ENCODE measurements at places on chromosomes 7 and 10.

DNA sequence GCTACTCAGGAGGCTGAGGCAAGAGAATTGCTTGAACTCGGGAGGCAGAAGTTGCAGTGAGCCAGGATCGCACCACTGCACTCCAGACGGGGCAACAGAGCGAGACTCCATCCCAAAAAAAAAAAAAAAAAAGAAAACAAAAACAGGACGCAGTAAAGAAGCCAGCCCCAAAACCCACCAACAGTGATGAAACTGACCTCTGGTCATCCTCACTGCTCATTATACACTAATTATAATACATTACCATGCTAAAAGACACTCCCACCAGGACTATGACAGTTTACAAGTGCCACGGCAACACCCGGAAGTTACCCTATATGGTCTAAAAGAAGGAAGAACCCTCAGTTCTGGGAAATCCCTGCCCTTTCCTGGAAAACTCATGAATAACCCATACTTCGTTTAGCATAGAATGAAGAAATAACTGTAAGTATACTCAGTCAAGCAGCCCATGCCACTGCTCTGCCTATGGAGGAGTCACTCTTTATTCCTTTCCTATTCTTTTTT is 40.0 kb upstream of the EIF4H start:
- DNase-seq = no peak

DNA sequence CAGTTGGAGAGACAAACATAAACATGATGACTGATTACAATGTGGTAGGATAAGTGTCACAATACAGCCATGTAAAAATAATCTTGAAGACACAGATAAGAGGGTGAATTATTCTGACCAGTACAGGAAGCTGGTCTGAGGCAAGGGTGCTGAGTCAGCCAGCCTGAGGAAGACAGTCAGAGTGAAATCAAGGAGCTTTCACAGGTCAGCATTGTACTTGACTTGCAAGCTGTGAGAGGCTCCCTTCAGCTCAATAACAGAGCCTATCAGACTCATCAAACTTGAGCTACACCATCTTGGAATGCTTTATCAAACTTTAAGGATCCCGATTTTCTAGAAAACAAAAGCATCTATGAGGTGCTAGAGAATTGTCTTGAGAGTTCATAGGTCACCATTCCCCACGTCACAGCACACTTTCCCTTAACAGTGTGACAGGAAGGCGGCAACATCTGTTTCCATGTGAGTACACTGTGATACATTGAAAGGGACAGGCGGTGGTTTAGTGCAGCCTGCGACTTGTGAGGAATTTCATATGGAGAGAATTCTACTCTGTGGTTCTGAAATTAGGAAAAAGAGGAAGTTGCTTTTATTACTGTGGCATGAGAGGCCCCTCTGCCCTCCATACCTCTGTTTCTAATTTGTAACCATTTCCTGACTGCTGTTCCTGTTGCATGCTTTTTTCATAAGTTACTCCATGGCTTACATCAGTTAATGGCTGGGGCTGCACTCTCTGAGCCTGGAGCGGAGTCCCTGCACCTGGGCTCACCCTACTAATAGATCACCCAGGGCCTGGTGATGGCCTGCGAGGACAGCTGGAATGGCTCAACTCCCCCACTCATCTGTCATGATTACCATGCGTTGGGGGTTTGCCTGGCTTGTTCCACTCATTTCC is 417.1 kb downstream of the SUGCT start:
- no peak for DNase-seq

- DNase-seq = no peak
Observed at GRCh38 chr7:69963393-69963792, 365.1 kb downstream of the AUTS2 start.

DNA sequence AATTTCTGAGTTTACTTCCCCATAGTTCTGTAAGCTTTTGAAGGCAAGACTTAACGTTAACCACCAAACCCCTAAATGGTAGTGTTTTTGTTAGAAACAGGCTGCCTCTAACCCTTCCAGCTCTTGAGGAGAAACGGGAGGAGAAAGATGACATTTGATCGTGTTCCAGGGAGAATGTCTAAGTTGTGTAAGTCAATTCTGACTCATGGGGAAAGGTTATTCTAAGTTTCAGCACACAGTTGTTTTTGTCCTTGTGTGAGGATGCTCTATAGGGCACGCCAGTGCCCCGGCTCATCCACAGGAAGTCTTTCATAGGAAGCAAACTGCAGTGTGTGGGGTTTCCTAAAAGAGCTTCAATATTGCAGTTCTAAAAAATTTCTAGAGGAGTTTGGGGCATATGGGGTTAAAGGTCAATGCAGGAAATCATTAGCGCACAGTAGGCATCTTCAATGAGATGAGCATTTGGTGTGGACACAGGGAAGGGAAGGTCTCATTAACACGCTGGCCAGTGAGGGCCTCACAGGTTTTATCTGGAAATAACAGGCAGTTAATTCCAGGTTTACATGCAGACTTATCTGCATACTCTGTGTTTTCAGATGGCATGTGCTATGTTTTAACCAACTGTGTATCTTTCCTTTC is 638.2 kb upstream of the IGFBP3 start:
- DNase-seq = no peak

- no peak for DNase-seq
Observed at GRCh38 chr7:150402671-150403321, 23.7 kb downstream of the ZNF775 start.

- no peak for DNase-seq
Observed at GRCh38 chr7:29135846-29136245, 10.5 kb downstream of the CPVL start.

- no peak for DNase-seq
Observed at GRCh38 chr7:73549176-73549575, 8.3 kb downstream of the BCL7B start.

DNA sequence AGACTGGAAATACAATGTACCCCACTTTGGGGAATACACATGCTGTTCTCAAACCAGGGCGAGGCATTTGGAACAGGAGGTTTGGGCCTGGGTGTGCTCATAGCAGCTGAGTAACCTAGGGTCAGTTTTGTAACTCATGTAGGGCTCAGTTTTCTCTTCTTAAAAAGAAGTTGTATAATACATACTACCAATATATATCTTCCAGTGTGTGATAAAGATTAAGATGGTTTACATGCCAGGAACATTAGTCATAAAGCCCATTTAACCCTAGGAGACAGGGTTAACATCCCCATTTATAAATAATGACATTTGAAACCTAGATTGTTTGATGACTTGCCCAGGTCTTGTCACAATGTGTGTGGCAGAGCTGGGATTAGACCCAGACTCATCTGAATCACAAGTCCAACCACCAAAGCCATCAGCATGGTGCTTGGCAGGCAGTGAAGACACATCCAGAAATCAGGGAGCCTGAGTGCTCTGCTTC is 6.0 kb downstream of the AKR1B10 start:
- no peak for DNase-seq

- DNase-seq = no peak
Observed at GRCh38 chr7:50552139-50552538, 13.1 kb downstream of the DDC start.

DNA sequence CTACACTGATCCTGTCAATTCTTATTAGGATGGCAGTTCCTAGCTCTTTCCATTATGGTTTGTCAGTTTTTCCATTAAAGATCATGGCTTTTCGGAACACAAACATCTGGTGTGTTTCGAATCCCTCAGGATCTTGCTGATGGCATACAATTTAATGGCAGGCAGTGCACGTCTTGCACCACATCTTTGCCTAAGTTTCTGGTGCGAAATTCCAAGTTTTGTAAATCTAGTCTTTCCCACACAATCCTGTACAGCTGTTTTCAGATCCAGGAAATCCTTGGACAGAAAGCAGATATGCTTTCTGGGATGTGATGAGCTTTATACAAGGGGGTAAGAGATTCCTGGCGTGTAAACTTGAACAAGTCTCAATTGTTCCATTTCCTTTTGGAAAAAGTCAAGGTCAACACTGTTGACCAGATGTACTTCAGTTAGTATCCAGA is 224.3 kb upstream of the PHYHIPL start:
- DNase-seq = no peak

- no peak for DNase-seq
Observed at GRCh38 chr10:118629211-118629610, 33.8 kb upstream of the PRLHR start.

DNA sequence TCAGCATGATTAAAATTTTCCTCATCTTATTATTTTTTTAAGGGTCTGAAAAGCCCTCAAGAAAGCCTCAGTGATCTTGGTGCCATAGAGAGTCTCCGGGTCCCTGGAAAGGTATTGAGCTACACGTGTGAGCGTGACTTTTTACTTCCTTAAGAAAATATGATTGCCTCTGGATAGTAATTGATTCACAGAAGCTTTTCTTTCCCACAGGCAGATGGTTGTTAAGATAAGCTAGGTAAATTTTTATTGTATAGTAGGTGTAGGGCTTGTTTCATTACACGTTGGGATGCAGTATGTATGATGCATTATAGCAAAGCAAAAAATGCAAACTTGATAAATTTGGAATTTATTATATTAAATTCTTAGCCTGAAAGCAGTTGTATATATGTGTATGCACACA is 7.7 kb downstream of the VPS50 start:
- DNase-seq = no peak

DNA sequence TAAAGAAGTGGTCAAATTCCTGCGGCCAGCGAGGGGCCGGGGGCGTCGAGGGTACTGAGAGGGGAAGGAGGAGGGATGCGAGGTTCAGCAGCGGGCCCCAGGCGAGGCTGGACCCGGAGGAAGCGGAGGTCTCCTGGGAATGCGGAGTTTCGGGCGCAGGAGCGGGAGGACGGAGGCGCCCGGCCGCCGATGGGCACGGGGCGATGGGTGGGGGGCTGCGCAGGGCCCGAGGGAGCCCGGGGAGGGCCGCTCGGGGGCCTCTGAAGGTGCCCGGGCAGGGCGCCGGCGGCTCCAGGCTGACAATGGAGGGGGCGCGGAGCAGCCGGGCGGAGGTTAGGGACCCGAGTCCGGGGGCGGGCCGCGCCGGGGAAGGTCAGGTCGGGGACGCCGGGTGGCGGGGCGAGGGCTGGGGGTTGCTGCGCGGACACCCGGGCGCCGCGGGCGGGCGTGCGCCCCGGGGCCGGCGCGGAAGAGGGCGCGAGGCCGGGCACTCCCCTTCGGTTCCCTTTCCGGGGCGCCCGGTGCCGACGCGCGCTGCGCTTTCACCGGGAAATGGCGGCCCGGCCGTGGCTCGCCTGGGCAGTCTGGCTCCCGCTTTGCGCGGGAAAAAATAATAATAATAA is 683 bp downstream of the MACROH2A2 start:
- DNase-seq = peak; percentile 20

- no peak for DNase-seq
Observed at GRCh38 chr7:158531661-158532060, 56.0 kb downstream of the PTPRN2 start.

GRCh38 chr10:76305930-76306615 is 874.6 kb downstream of the LRMDA start:
- DNase-seq = no peak

DNA sequence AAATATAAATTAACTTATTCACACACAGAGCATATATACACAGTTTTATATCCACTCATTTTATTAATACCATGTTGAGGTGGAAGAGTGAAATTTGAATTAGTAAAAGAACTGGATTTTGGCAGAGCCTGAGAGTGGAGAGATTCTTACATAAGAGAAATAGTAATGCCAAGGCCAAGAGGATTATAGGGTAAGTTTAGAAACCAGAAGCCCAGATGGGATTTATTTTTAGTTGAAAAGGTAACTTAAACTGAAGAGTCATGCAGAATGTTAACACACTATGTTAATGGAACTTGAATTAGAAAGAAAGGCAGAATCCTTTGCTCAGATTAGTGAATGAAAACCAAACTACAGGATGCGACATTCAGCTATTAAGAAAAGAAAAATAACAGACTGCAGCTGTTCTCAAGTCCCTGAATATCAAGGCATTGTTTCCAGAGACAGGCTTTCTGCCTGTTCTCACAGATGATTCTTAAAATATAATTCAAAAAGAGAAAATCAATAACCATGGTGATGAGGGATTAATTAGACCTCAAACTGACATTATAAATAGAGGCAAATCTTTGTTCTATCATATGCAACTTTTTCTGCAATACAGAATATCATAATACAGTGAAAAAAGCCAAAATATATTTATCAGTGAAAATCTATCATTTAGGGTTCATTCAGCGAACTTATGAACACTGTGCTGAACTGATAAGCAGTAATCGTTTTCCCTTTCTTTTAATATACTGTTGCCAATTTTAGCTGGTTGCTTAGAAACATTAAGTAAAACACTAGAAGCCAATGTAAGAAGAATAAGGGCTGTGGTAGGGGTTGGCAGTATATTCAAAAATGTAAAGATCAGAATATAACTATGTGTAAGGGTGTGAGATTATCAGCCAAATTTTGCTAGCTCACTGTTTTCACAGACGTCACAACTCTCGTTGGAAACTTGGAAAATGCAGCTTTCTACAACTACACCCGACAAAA is 34.4 kb downstream of the HECTD2 start:
- peak; percentile 1 for DNase-seq

- DNase-seq = no peak
Observed at GRCh38 chr7:49527182-49527581, 246.3 kb upstream of the VWC2 start.

DNA sequence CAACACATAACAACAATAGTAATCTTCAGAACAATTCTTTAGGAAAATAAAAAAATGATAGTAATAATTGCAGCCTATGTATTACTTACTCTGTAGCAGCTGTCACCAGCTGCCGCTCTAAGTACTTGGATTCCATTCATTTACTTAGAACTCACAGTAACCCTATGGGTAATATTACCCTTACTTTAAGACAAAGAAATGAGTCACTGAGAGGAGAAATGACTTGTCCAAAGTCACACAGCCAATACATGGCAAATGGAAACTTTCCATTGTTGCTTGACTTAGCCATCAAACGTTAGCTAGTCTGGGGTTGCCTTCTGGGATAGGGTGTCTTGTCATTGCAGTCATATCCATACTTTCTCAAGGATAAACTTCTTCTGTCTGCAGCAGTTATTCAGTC is 3.6 kb downstream of the CCNY start:
- DNase-seq = no peak

- DNase-seq = no peak
Observed at GRCh38 chr10:99660662-99661376, 1.5 kb downstream of the ENTPD7 start.

- DNase-seq = peak; percentile 34
Observed at GRCh38 chr10:93766918-93767317, 9.2 kb downstream of the LGI1 start.

GRCh38 chr7:12929476-12930140 is 242.2 kb downstream of the ARL4A start:
- DNase-seq = no peak

DNA sequence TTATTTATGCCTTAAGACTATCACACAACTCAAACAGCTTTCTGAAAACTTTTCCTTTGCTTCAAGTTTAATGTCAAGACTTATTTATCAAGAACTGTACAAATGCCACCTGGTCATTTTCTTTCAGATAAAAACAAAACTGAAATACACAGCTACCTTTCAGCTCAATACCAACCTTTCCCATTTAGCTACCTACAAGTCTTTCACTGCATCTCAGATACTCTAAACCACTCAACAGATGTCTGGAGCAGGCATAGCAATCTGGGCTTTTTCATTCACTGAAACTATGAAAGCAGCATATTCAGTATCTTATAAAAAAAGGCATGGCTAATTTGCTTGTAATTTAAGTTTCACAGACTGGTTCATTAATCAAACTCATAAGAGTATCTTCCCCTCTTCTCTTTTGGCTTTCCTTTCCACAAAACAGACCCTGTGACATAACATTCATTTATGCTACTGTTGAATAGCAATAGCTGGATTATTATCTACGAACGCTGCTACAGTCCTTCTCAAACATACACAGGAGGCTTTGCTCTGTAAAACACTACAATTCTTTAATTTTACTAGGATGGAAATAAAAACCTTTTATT is 8.2 kb downstream of the TRA2A start:
- DNase-seq = no peak
